ENCODE measurements at places on chromosomes 12 and 14.

DNA sequence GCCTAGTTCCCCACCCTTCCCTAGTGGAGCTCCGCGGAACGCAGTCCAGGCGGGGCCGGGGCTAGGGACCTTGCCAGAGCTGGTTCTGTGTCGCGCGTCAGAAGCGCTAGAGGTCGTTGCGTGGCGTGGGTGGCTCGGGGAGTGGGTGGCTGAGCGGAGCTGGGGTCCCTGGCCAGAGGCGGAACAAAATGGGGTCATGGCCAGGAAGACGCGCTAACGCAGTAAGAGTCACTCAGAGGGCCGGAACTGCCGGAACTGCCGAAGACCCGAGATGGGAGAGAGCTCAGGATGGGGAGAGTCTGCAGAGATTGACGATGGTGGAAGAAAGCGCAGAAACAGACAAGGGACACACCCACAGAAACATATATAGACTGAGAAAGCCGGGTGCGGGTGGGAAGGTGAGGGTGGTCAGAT, 4.8 kb downstream of the DGKA start:
- no peak for DNase-seq

- DNase-seq, result no peak
Measured at GRCh38 chr14:72111911-72112310, 179.7 kb downstream of the RGS6 start.

GRCh38 chr12:120718055-120718454, 7.6 kb upstream of the ACADS start:
- no peak for DNase-seq

- DNase-seq, result no peak
Measured at GRCh38 chr14:103319422-103319821, 14.6 kb upstream of the EIF5 start.

DNA sequence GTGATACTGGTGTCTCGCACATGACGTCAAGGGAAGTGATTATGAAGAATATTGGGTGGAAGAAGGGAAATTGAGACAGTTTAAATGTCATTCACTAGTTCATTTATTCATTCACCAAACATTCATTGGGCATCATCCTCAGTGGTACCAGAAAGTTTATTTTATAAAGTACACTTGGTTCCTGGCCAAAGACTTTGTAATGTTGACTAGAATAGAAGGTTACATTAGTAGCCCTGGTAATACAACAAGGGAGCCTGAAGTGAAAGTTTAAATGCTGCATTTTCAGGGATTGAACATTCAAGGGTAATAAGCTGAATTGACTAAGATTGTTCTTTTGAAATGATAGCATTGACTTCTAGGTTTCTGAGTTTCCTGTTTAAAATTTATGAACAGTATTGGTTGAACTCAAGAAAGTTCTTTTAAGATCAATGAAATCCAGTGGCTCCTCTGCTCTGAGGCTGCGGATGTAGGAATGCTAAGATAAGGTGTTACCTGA, 236.8 kb upstream of the BTG1 start:
- DNase-seq, result no peak

DNA sequence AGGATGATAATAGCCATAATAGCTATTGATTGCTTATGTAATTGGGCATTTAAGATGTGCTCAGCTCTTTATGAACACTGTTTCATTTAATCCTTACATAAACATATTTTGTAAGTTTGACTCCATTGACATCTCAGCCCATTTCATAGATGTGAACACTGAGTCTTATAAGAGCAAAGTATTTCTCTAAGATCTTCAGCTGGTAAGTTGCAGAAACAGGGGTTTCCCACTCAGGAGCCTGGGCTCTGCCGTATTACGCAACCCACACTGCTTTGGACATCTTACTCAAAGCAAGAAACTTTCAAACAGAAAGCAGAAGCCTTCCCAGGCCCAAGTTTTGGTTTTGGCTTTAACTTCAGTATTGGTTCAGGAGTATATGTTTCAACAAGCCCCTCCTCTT, 705.1 kb downstream of the MED13L start:
- no peak for DNase-seq

DNA sequence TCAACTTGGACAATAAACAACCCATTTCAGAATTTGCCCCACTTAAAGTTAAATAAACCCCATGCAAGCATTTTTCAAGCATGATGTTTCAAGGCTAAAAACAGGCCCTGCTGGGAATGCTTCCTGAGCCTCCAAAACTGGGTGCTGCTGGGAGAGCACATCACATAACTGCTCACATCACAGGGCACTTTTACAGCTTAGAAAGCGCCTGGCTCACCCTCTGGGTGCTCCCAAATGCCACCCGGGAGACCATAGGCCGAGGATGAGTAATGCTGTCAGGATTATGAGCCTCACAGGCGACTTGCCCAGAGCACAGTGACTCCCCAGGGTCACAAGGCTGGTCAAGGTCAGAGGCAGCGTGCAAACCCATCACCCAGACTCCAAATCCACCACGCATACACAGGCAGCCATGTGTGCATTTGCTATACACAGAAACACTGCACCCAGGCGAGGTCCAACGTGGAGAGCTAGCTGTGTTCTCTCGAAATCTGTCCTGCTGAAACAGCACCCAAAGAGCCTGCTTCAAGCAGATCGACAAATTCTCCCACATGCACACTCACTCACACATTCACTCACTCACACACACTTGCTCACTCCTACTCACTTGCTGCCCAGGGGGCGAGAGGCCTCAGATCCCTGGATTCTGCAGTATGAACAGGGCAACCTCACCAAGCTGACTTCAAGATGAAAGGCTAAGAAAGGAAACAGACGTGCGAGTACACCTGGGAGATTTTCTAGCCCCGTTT, 58.7 kb downstream of the ITPK1 start:
- DNase-seq, result no peak

DNA sequence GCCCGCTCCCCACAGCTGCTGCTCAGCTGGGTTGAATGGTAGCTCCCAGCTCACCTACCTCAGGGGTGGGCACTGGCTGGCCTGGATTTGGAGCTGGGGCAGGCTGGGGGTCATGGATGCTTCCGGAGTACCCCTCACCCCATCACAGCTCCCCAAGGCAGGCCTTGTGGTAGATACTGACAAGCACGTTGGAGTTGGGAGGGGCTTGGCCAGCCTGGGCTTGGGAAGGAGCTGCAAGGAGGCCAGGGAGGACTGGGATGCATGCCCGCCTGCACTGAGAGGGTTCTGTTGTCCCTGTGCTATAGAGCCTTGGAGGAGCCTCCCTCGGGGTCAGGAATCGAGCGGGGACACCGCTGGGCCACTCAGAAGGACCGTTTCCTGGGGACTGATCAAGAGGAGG, 14.2 kb downstream of the TMEM63C start:
- DNase-seq, result no peak

GRCh38 chr12:126424696-126425095, 1359.5 kb downstream of the AACS start:
- DNase-seq, result no peak

- no peak for DNase-seq
Measured at GRCh38 chr12:26172539-26172938, 22.8 kb upstream of the SSPN start.

- DNase-seq, result no peak
Measured at GRCh38 chr14:50053935-50054334, 62.4 kb downstream of the VCPKMT start.

DNA sequence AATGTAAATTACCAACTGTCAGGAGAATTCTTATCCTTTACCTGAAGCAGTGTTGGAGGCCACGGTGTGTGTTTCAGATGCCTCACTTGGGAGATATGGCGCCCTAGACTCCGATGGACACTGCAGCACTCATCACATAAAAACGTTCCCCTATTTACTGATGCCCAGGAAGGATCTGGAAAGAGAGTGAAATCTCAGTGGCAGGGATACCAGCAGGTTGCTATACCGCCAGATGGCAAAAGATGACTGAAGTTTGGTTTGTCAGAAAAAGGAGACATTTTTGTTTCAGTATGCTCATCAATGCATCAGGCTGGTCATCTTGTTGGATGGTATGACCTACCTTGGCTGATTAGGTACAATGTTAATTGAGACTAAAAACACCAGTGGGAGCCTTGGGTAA, 4.6 kb downstream of the GIT2 start:
- no peak for DNase-seq

GRCh38 chr12:19088606-19089005, 40.9 kb upstream of the PLEKHA5 start:
- no peak for DNase-seq

GRCh38 chr14:60195179-60195810, 30.1 kb upstream of the DHRS7 start:
- DNase-seq, result no peak

- no peak for DNase-seq
Measured at GRCh38 chr14:23319746-23320583, 1.3 kb upstream of the PABPN1 start.

DNA sequence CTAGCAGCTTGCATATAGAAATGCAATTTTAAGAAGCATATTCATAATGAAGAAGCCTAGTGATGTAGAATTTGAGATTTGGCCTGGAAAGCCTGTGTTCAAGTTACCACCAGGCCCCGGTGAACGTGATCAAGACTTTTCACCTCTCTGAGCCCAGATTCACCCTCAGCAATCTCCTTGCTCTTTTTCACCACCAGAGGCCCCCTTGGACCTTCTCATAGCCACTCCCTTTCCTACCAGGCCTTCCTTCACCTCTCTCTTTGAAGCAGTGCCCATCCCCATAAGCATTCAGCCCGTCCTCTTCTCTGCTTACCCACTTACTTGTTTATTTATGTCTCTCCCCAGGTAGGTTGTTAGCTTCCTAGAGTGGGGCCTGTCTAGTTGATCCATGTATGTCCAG, 1280.9 kb downstream of the AACS start:
- no peak for DNase-seq

DNA sequence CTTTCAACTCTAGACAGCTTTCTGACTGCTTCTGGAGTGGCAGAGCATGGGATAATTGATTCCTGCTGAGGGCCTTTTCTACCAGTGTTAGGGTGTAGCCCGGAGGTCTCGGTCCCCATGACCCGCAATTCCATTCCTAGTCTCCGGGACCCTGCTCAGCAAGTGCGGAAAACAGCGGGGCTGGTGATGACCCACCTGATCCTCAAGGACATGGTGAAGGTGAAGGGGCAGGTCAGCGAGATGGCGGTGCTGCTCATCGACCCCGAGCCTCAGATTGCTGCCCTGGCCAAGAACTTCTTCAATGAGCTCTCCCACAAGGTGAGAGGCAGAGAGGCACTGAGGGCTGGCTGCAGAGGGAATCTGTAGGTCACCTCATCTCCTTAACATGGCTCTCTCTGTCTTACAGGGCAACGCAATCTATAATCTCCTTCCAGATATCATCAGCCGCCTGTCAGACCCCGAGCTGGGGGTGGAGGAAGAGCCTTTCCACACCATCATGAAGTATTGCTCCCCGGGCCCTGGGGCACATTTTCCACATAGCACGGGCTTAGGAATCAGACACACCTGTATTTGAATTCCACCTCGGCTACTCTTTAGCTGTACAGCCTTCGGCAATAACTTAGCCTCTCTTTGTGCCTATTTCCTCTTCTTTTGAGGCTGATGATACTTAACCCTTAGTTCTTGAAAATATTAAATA, 5.6 kb upstream of the GAPDH start:
- DNase-seq, result no peak

GRCh38 chr12:46174061-46174662, 94.7 kb downstream of the SLC38A1 start:
- no peak for DNase-seq

All from anterior cingulate cortex (tissue), 58 donors.